ENCODE measurements at places on chromosomes 7 and 10.

DNA sequence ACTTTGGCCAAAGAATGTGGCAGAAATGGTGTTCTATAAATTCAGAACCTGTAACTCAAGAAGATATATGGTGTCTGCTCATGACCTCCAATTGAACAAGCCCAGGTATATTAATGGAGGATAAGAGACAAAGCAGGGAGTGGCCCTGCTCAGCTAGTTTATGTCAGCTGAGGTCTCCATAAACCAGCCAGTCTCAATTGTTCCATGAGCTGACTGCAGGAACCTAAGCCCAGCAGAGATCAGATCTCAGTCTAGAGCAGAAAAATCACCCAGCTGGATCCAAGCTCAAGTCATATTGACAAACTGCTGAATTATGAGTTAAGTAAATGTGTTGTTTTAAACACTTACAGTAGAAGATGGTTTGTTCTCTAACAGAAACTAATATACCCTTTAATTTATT is 105.5 kb upstream of the SGCE start:
- no peak for DNase-seq

GRCh38 chr7:7696458-7697119 is 21.8 kb downstream of the RPA3 start:
- DNase-seq = no peak

- peak; percentile 87 for DNase-seq
These were observed 10.7 kb downstream of the TSPAN14 start for GRCh38 chr10:80464557-80465450.

DNA sequence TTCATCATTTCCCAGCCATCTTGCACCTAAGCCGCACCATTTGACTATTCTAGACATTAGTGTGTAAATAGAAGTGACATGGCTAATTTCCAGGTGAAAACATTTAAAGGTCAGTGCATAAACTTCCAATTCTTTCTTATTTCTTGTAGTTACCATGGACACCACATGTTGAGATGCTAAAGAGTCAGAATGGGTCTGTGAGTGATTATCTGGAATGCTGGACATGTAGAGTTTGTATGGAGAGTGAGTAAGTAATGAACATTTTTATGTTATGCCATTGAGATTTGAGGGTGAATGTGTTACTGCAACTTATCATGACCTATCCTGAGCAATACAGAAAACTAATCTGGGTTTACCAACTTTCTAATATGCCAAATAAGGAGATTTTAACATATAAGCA is 60.4 kb downstream of the MEOX2 start:
- DNase-seq = no peak

- DNase-seq = no peak
These were observed 9.0 kb downstream of the TMEM243 start for GRCh38 chr7:87210506-87210905.

- no peak for DNase-seq
These were observed 260.1 kb downstream of the SLC25A13 start for GRCh38 chr7:96061844-96062243.

GRCh38 chr7:31439165-31439564 is 74.7 kb upstream of the ITPRID1 start:
- DNase-seq = no peak

All from ecto neural progenitor cell (in vitro differentiated cells).